Esophagus squamous epithelium (tissue), 5 donors: ENCODE measurements at places on chromosomes 7 and 10.

DNA sequence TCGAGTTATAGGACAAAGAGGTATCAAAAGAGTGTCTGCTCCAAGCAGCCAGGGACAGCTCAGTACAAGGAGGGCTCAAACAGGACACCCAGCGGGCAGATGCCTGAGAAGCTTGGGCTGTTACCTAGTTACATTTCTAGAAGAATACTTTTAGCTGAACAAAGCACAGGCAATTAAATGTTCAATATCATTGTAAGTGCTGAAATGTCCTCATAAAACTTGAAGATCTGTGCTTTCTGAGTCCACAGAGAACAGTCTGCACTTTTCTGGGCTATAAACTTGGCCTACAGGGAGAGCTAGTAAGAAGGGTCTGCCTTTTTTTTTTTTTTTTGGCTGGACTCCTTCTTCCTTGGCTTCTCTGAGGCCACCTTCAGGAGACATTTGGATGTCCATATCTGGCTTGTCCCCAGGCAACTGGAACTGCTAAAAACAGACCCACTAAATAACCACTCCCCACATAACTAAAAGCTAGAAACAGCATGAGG, 123.2 kb downstream of the SLC16A9 start:
- no peak for DNase-seq

DNA sequence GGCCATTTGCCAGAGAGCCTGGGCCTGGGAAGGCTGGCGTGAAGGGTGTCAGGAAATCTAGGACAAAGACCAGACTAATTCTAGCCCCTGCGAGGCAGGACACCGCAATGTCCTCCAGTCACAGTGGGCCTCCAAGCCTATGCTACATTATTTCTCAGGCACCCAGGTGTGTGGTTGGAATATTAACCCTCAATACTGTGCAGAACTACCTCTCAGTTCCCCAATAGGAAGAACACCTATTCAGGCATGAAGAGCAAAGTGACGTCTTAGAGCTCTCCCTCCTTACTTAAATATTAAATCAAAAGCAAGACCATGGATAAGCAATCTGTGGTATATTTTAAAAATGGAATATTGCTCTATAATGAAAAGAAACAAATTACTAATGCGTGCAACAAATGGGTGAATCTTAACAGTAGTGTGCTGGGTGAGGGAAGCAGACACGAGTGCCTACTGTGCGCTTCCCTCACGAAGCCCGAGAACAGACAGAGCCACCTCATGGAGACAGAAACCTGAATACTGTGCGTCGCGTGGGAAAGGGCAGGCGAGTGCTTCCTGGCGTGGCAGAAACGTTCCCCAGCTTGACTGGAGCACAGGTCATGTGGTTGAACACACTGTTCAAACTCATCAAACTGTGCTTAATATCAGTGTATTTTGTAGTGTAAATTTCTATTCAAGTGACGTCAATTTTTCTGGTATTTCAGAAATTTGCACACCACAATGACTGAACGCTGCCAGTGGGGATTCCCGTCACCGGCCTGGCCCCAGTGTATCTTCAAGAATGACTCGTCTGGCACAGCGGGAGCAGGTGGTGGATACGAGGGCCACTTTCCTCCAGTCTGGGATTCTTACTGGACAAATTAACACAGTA, 15.5 kb upstream of the PTPRN2 start:
- no peak for DNase-seq

DNA sequence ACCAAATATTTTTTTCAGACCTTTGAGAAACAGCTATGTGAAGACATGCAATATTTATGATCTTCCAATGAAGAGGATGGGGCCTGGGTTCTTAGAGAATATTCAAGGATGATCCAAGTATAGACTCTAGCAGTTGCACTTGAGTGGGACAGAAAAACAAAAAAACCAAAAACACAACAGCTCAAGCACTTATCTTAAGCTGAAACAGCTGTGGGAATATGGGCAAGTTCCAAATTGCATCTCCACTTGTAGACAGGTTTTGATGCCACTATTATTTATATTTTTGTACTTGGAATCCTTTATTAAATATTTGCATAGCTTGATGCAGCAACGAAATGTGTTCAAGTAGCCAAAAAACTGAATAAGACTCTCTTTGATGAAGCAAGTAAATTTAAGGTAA, 2.2 kb upstream of the PDK4 start:
- no peak for DNase-seq

- DNase-seq, result no peak
Observed at GRCh38 chr7:130154501-130155317, 50.5 kb downstream of the TMEM209 start.

DNA sequence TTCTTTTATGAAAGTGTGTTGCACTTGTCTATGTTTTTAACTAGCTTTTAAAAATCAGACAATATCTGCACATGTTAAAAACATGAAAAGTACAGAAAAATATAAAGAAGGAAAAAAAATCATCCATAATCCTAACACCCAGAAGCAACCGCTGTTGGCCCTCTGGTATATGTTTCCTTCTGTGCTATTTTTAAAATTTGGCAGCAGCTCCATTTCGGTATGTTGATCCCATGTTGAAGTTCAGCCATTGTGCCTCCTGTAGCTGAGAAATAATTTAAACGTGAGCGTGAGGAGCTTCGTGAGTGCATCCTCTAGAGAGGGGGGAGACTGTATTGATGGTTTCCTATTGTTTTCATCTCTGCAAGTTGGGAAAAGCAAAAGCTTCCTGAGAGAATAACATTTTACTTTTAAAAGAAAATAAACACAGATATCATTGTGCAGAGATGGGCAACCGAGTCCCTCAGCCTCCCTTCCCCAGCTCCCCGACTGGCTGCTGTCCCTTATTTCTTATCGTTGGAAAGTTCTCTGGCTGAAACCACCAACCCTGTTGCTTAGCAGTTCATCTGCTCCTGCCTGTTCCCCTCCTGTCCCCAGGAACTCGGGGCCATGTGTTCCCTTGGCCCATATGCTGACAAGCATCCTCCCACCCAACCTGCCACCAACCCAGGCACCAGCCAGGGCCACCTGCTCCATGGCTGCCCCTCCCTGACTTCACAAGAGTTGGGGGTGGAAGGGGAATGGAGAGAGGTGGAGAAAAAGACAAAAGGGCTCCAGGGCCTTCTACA, 499.1 kb upstream of the PODXL start:
- DNase-seq, result no peak
